ENCODE measurements at places on chromosomes 16 and 17.

- DNase-seq = no peak
Observed at GRCh38 chr16:27515874-27516353, 33.8 kb downstream of the GTF3C1 start.

DNA sequence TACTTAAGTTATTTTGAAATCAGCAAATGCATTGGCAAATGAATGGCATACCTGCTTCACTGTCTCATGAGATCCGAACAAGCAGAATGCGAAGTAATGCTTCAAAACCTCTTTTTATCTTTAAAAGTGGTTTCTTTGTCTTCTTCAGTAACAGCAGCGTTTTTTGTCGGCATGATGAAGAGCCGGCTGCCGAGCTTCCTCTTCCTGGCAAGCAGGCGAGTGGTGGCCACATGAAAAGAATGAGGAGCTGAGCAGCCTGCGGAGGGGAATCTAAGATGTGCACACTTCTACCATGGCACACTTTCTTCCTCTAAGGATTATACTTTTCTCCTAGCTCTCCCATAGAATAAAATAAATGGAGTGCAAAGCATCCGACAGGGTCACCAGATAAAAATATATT lies 42.4 kb upstream of the AKTIP start:
- DNase-seq = no peak

DNA sequence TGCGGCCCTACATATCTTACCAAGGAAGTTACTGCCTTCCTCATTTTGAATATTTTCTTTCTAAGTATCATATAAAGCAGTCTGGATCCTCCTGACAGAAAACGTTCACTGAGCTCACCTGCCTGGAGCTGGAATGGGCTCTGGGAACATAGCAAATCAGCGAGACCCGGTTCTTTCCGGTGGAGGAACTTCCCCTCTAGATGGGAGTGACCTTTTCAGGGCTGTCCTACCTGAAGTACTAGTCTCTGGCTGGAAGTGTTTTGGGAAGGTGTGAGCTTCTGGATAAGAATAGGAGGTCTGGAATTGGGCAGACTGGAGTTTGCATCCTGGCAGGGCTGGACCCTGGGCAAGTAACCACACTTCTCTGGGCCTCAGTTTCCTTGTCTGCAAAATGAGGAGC lies 79.3 kb downstream of the SDR42E1 start:
- DNase-seq = no peak

GRCh38 chr17:1521086-1521640 lies 4.8 kb upstream of the INPP5K start:
- DNase-seq = no peak

DNA sequence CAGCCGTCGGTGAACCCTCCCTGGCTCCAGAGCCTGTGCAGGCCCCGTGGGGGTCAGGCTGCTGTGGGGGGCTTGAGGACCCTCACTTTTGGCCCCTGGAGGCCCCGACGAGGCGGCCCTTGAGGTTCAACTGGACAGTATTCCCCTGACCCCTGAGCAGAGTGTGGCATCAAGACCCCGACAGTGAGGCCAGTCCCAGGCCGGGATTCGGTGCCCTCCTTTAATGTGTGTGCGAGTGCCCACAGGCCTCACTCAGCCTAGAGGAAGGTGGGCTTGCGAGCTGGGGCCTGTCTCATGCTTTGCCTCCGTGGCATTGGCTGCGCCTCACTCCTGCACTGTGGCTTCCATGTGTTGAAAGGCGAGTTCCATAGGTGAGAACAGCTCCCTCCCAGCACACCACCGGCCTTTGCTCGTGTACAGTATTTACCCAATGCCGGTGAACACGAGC lies 94.5 kb downstream of the METRNL start:
- no peak for DNase-seq

DNA sequence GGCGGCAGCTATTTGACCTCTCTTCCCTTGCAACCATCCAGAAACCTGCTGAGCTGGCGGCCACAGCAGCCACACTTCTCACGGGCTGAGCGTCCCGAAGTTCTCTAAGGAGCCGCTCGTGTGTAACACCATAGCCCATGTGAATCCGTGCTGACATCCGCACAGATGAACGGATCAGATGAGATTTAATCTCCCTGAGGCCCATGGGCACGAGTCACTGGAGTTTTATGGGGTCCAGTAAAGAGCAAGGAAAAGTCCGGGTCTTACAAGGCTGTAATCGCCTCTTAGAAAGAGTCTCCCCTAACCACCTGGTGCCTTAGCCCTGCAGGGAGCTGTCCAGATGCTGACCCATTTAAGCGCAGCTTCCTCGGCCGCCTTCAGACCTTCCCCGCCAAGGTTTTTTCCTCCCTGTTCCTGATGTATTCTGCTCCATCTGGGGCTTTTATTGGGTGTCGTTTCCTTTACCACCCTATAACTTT lies 5.5 kb upstream of the CACNG5 start:
- DNase-seq = no peak

DNA sequence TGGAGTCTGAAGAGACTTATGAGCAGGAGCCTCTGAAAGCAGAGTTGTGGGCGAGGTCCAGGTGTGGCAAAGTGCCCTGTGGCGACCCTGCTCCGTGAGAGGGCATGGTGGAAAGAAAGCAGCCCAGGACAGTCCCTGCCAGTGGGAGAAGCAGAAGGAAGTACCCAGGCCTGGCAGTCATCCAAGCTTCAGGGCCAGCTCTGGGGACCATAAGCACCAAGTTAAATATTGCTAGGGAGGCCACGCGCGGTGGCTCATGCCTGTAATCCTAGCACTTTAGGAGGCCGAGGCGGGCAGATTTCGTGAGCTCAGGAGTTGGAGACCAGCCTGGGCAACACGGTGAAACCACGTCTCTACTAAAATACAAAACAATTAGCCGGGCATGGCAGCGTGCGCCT lies 4.9 kb upstream of the ASGR1 start:
- no peak for DNase-seq

DNA sequence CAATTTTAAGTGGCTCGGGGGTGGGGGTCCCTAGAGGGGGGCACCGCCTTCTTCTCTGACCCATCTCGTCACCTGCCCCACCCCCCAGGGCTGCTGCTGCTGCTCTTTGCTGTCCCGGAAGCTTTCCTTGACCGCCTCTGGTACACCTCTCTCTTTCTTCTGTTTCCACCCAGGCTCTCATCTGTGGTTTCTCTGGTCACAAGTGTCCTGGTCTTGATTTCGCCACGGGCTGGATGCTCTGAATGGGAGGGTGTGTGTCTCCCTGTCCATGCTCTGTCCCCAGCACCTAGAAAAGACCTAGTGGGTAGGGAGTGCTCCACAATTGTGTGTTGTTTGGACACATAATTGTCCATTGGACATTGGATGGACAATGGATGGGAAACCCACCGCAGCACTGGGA lies 134.7 kb upstream of the CIBAR2 start:
- no peak for DNase-seq

DNA sequence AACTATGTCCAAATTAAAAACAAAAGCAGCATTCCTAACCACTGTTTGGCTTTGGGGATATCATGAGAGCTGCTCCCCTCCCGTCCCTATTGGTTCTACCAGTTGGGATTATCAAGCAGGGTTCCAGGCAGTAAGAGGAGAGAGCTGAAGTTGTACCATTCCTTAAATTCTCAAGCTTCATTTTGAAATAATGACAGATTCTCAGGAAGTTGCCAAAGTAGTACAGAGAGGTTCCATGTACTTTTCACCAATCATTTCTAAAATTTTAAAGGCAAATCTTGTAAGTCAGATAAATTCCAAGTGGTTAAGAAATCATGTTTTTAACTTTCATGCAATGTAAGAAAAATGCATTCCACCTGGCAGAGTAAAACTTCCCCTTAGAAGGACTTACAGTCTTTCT lies 36.9 kb downstream of the TEX2 start:
- DNase-seq = no peak

DNA sequence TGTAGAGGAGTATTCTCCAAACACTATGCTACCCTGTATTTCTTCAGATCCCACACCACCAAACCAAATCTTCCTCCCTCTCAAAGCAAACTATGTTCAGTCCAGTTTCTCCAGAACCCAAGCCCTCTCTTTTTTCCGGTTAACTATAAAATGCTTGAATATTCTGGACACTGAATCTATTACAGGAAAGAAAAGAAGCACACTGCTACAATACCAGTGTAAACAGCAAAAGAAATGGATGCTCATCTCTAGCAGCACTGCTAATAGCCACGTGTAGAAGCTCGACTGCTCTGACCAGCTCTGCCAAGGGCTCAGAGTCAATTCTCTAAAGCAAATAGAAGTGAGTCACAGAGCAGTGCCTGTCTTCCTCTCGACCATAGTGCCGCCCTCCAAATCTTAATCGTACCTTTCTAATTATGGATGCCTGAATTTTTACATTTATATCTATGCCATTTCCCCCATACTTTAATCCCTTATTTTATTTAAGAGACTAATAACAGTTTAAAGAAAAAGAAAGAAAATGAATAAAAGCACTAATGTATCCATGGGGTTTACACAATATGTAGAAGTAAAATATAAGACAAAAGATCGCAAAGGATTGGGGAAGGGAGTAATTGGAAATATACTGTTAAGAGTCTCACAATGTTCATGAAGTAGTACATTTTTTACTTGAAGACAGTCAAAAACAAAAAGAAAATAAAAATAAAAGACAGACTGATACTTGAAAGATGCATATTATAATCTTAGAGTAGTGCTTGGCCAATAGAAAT lies 154.5 kb downstream of the PARN start:
- no peak for DNase-seq
